CD4-positive, alpha-beta T cell treated with Interleukin-2 at 100 ng/mL for 4 hours (primary cell): ENCODE measurements at places on chromosomes 12 and 14.

GRCh38 chr14:88196925-88197324 lies 126.1 kb downstream of the KCNK10 start:
- DNase-seq = no peak

DNA sequence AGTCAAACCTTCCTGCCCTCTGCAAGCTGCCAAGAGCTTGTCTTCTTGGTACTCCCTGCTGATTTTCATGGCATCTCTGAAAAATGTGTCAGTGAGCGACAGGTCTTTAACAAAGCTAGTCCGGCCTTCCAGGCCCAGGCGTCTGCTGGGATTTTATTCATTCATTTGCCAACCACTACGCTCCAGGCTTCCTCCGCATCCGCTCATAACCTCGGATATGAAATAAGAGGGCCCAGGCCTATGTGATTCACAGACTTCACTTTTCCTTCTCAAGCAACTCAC lies 13.8 kb downstream of the TSPAN9 start:
- no peak for DNase-seq

DNA sequence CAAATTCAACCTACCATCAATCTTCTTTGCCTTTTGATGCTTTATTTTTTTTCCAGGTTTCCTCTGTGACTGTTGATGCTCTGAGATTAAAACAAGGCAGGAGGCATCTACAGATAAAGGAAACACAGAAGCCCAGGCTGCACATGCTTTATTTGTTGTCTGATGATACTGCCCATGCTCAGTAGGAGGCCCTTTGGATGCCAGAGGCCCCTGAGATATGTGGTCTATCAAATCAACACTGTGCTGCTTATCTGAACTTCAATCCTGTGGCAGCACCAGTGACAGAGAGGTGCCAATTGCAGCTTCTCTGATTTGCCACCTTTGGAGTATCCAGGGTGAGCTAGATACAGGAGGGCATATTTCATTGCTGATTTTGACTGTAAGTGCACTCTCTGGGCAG lies 571.3 kb upstream of the TBX3 start:
- no peak for DNase-seq

DNA sequence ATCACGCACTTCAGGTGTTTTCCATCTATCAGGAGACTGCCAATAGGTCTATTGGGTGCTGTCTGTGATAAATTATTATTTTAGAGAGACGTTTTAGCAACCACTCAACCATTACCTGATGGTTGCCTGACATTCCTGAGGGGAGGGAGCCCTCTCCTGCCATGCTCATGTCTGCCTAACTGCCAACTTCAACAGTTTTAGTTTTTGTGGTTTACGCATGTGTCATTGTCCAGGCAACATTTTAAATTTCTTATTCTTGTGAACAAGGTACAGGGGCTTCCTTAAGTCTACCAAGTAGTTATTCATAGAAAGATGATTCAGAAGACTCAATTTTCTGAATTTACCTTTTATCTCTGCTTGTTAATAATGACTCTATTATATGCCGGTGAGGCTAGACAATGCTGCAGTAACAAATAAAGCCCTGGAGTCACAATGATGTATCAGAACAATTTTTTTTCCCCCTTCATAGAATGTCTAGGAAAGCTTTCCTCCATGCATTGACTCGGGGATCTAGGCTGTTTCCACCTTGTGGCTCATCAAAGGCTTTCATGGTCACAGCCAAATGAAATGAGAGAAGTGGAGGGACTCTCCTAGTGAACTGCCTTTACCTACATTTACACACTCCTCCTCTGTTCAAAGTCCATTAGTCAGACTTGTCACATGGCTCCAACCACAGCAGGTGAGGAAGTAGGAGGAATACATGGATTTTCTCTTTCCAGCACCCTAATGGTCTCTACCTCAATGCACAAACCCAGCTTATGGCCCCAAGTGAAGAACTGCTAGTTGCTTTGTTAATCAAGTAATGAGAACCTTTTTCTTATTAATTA lies 225.8 kb downstream of the CRADD start:
- no peak for DNase-seq

DNA sequence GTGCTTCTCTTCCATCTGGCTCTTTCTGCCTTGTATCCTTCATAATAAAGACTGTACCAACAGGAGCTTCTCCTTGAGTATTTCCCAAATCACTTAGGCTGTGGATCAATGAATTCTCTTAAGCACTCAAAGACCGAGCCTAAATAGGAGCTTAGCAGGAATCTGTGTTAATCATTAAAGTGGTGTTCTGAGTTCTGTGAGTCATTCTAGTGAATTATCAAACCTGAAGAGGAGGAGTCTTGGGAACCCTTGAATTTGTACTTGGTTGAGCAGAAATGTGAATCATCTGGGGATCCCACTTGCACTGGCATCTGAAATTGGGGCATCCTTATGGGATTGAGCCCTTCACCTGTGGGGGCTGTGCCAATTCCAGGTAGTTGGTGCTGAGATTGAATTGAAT lies 946.2 kb downstream of the BCL11B start:
- no peak for DNase-seq

GRCh38 chr12:106378788-106379187 lies 21.2 kb downstream of the POLR3B start:
- DNase-seq = peak; percentile 6

DNA sequence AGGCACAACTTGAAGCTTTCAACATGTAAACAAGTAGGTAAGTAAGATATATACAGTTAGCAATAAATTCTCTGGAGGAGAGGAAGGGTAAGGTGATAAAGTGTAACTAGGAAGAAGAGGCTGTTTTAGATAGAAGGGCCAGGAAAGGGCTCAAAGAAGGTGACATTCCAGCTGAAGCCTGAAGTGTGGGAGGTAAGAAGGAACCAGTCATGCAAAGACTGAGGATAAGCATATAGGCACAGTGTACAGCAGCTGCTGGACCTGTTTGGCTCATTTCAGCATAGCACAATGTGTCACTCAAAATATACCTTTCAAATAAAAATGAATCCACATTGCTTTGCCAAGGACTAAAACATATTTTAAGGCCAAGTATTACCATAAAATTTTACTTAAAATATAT lies 28.6 kb upstream of the ARL1 start:
- no peak for DNase-seq

GRCh38 chr14:74605531-74606223 lies 6.4 kb downstream of the LTBP2 start:
- DNase-seq = no peak

GRCh38 chr14:19917955-19918518 lies 2.4 kb upstream of the OR4K5 start:
- no peak for DNase-seq

DNA sequence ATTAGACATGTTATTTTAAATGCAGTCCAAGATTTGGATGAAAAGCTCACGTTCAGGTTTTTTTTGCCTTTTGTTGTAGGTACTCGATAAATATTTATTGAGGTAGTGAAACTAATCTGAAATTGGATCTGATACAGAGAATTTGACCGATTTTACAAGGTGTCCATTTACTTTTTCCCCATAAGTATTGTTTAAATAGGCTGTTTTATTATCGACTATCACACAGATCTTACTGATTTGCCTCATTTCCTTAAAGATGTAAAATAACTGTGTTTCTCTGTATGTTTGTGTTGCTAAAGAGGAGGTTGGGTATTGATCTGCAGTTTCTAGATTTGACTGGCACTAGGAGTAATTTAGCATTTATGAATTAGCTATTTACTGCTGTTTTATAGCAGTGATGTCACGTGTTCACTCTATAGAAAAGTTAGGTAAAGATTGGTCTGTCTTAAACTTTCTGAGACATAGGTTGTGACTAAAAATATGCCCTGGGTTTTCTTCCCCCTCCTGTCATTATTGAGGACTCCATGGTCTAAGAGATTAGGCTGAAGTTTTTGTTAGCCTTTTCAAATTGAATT lies 3.5 kb downstream of the RAP1B start:
- no peak for DNase-seq

- DNase-seq = no peak
Measured at GRCh38 chr14:93011141-93011529, 88.2 kb downstream of the CHGA start.

DNA sequence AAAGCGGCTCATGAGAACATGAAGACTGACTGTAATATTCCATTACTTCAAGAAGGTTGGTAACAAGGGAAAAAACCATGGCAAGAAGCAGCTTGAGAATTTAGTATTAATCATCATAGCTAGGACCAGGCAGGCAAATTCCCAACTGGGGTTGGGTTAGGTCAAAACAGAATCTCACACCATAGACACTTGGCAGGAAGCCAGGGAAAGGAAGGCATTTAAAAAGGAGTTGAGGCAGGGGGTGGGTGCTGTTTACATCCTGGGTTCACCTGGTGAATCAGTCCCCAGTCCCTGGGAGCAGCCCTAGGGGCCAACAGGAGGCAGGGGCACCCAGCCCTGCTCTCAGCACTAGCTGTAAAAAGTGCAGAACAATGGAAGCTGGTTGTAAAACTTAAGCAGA lies 108.6 kb downstream of the EGLN3 start:
- no peak for DNase-seq

DNA sequence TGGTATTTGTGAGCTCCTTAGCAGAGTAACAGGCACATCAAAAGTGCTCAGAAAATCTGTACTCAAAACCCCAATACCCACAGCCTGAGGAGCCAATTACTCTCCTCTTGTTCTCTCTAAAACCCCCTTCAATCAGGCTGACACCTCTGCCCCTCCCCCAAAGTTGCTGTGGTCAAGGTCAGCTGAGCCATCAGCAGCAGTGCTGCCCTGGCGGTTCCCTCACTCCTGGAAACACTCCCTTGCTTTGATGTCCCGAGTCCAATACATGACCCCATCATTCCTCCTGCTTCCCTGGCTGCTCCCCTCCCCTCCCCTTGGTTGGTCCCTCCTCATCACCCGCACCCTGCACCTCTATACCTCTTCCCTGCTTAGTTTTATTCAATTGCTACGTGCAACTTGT lies 57.2 kb upstream of the C14orf132 start:
- DNase-seq = no peak

DNA sequence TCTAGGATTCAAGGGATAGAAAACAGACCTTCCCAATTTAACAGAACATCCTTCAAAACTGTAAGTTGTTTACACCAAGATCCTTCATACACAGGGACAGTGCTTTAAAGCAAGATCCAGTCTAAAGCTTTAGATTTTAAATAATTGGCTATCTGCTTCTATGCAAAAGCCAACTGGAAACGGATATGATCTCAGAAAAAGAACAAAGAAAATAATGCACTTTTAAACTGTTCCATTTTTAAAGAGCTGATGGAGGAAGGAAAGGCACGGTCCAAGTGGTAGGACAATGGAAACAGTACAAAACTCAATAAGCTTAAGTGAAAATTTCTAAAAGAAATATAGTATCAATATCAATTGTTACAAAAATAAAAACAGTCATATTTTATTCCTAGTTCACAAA lies 27.7 kb downstream of the LRP6 start:
- DNase-seq = no peak

- DNase-seq = no peak
Measured at GRCh38 chr12:19239102-19239501, 109.6 kb downstream of the PLEKHA5 start.

GRCh38 chr12:76417116-76417515 lies 68.9 kb upstream of the BBS10 start:
- no peak for DNase-seq

- DNase-seq = no peak
Measured at GRCh38 chr14:39175445-39176262, 600 bp downstream of the PNN start.

- DNase-seq = no peak
Measured at GRCh38 chr14:36078080-36078479, 98.4 kb downstream of the PTCSC3 start.

GRCh38 chr12:116332705-116333380 lies 55.4 kb upstream of the MED13L start:
- DNase-seq = no peak

- DNase-seq = peak; percentile 32
Measured at GRCh38 chr12:96985515-96986362, 78.7 kb downstream of the NEDD1 start.

DNA sequence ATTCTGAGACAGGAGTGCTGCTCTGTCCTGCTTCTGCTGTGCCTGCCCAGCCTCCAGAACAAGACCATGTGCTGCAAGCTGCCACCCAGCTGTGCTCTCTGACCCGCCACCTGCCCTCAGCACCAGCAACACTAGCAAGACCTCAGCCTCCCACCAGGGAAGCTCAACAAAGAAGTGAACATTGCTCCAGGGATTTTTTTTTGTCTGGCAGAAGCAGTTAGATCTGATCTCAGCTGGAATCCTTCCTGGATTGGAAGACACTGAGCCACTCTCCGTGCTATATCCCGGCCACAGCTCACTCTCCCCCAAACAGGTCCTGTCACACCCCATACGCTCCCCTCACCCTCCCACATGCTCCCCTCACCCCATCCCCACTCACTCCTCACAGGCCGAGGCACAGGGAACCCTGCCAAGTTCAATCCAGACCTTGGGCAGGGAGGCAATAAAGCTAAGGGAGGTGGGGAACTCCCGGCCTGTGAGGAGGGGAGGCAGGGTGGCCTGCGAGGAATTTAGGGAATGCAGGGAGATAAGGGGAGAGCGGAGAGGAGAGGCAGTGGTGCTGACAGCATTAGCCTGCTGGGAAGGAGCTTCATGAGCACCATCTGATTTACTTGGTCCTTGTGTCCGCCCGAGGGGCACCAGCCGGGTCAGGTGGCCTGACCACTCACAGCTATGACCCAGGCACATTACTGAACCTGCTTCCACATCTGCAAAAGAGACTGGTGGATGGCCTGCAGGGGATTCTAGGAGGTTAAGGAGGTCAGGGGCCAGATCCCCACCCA lies 29.7 kb downstream of the CCDC85C start:
- DNase-seq = no peak

DNA sequence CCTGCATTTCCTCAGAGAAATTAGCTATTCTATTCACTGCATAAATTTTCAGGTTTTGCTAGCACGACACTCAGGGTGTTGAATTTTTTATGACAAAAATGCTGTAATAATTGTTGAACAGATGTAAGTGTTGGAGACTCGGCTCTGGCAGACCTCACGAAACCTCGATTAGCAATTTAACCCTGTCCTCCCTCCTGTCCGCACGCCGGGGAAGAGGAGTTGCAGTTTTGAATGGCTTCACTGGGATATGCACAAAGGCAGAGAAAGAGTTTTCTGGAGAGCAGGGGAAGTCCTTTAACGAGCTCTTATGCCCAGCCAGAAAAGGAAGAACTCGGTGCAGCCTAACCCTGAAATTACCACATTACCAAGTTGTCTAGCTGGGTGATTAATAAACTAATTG lies 661.1 kb downstream of the VRK1 start:
- DNase-seq = no peak

GRCh38 chr14:67491741-67492507 lies 3.4 kb upstream of the TMEM229B start:
- DNase-seq = no peak

- no peak for DNase-seq
Measured at GRCh38 chr12:30358671-30359070, 337.0 kb downstream of the IPO8 start.
